AG20443 (cell line): ENCODE measurements at places on chromosomes 6 and 20.

DNA sequence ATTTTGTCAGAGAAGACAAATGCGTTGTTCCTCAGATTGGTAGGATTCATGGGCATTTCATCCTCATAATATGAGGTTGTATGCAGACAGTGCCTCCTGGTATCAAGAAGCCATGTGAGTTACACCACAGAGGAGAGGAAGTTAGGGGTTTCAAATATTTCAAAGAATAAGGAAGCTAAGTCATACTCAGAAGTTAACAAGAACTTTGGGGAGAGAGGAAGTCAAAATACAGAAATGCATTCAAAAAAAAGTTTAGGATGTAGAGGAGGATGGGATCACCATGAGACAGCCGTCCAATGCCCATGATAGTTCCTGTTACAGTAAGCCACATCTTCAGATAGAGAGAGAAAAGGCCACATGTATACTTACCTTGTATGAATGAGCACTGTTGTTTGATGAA, 22.3 kb downstream of the HLA-DOB start:
- no peak for DNase-seq

GRCh38 chr6:44388135-44388487, 605 bp downstream of the CDC5L start:
- DNase-seq: no peak

- no peak for DNase-seq
Measured at GRCh38 chr6:35635601-35636597, 52.8 kb downstream of the FKBP5 start.

DNA sequence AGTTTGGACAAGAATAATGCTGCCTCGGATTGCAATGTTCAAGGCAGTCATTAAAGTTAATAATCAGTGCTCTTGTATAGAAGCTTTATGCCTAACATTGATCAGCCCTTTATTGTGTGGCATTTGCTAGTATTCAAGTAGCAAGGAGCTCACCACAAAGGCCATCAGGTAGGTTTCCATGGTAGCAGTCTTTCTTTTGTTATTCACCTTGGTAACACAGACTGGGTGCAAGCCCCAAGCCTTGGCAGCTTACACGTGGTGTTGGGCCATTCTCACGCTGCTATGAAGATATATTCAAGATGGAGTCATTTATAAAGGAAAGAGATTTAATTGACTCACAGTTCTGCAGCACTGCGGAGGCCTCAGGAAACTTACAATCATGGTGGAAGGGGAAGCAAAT, 149.3 kb downstream of the ADAT2 start:
- no peak for DNase-seq

DNA sequence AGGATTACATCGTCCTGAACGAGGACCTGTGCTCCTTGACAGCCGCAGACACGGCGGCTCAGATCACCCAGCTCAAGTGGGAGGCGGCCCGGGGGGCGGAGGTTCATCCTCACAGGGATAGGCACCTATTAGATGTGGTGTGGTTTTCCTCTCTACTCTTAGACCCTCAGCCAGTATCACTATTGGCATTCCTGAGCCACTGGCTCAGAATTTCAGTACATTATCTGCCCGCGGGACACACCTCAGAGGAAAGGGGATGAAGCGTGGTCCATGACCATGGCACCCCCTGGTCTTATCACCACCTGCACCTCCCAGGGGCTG, 34.6 kb upstream of the HLA-G start:
- no peak for DNase-seq
